Uterus (tissue), 4 donors: ENCODE measurements at places on chromosomes 4 and X. TPM values are rescaled to one million over a fixed set of nuclear protein-coding genes. Genes with fewer than 3 reads are reported as not detected.

GRCh38 chr4:16450724-16451123 is 224.5 kb upstream of the TAPT1 start:
- no peaks in the 10 kb centered on the region for H3K36me3 ChIP-seq
- DNase-seq, result no peak
- no peak overlapping the region for H3K27ac ChIP-seq
- no peaks in the 10 kb centered on the region for H3K4me1 ChIP-seq

- no peak overlapping the region for H3K27ac ChIP-seq
- H3K4me3 ChIP-seq, result no peak overlapping the region
- peaks cover 5% of the 10 kb centered on the region for H3K4me1 ChIP-seq
Measured at GRCh38 chr4:17064959-17065358, 166.5 kb upstream of the LDB2 start.

GRCh38 chr4:176262243-176262642 is 6.8 kb downstream of the ASB5 start:
- no peaks in the 10 kb centered on the region for H3K4me1 ChIP-seq
- no peak for DNase-seq

The PABPC1L2A gene
- total RNA-seq, result not detected

The TSC22D3 gene
- 786 TPM for total RNA-seq

The RS1 gene
- total RNA-seq, result not detected
